ENCODE measurements at places on chromosomes 2 and 18.

GRCh38 chr2:59249441-59250306, 1008.5 kb upstream of the FANCL start:
- no peak for DNase-seq

DNA sequence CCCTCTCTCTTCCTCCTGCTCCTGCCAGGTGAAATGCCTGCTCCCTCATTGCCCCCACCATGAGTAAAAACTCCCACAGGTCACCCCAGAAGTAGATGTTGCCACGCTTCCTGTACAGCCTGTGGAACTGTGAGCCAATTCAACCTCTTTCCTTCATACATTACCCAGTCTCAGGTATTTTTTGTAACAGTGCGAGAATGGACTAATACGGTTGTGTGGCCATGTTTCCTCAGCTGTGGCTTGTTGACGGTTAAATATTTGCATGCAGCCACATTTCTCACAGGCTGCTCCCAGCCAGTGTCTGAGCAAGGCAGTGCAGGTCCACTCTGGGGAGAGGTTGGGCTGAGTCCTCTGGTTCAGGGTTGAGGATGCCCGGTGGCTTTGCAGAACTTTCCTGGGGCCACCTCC, 27.8 kb upstream of the COPS8 start:
- no peak for DNase-seq

DNA sequence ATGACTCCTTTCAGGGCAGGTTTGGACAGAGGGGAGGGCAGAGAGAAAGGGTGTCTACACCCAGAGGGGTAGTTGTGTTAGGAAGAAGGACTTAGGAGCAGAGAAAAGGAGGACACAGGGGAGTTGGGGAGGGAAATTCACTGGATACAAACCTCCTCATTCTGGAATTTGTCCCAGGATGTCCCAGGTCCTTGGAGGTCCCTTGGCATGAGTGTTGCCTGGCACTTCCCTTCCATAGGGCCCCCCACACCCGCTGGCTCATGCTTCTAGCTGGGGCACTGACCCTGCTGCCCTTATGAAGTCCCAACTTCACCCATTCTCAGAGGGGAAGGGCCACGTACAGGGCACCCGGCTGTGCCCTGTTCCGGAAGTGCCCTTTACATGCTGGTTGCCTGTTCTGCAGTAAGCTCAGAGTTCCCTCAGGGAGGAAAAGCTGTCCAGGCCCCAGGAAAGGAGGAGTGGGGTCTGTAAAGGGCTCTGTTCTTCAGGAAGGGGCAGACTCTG, 93.6 kb upstream of the SMAD2 start:
- no peak for DNase-seq

- no peak for DNase-seq
Observed at GRCh38 chr18:50715919-50716318, 103.9 kb downstream of the MRO start.

DNA sequence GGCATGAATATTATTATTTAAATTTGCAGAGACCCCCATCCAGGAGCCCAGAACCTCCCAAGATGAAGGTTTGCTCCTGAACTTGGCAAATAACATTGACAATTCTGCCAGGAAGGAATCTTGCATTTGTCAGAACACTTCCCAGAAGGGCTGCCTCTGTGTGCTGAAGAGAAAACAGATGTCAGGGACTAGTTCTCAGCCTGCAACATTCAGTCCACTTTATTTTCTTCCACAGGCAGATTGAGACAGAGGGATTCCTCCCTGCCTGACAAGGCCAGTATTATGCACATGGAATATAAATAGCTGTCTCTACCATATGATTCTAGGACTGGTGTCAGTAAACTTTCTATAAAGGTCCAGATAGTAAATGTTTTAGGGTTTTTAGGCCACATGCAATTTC, 171.5 kb upstream of the SIX2 start:
- DNase-seq, result no peak

GRCh38 chr2:240852671-240853314, 15.8 kb upstream of the AGXT start:
- no peak for DNase-seq

GRCh38 chr18:77320971-77321559, 71.4 kb downstream of the GALR1 start:
- no peak for DNase-seq

- DNase-seq, result no peak
Observed at GRCh38 chr18:48920408-48921038, 30.2 kb downstream of the SMAD7 start.

Data from stimulated activated CD4-positive, alpha-beta T cell treated with anti-CD3 and anti-CD28 coated beads, Interleukin-1b, Interleukin-23, amount 100 ng/mL, for 1 hour (primary cell).